Upper lobe of right lung (tissue), 1 donor: ENCODE measurements at places on chromosomes 3 and 15. TPM values are rescaled to one million over a fixed set of nuclear protein-coding genes. Genes with fewer than 3 reads are reported as not detected.
A peak's percentile ranks its signal among the peaks of the same experiment; 100 is the strongest.

- H3K4me1 ChIP-seq: no peaks in the 10 kb centered on the region
- H3K4me3 ChIP-seq: no peak overlapping the region
- H3K27me3 ChIP-seq: peaks cover 7% of the 10 kb centered on the region
- H3K36me3 ChIP-seq: no peaks in the 10 kb centered on the region
Measured at GRCh38 chr3:118810499-118811035, 224.1 kb downstream of the IGSF11 start.

GRCh38 chr15:93830221-93831080 is 400.9 kb upstream of the MCTP2 start:
- H3K36me3 ChIP-seq: no peaks in the 10 kb centered on the region
- H3K27me3 ChIP-seq: no peaks in the 10 kb centered on the region

DNA sequence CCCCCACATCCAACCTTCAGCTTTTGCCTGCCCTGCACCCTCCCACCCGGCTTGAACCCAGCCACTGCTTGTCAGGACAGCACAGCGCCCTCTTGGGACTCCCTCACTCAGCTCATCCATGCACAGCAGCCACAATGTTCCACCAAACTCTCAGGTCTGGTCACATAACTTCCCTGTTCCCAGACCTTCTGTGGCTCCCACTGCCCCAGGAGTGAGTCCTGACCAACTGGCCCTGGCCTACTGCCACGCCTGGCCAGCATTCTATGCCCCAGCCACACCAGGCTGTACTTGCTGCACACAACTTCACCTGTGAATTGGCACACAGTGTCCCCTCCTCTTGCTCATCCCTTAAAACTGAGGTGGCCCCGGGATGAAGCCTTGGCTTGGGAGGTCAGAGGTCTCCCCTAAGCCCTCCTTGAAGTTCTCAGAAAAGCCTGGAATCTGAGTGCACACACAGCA is 21.0 kb downstream of the PLXNB1 start:
- H3K4me3 ChIP-seq: no peak overlapping the region
- H3K4me1 ChIP-seq: no peaks in the 10 kb centered on the region
- peaks cover 72% of the 10 kb centered on the region for H3K36me3 ChIP-seq
- no peak overlapping the region for H3K27ac ChIP-seq
- DNase-seq: peak; percentile 44

GRCh38 chr3:155192957-155193746 is 100.3 kb downstream of the STRIT1 start:
- H3K4me3 ChIP-seq: no peak overlapping the region
- H3K4me1 ChIP-seq: no peaks in the 10 kb centered on the region
- H3K36me3 ChIP-seq: no peaks in the 10 kb centered on the region
- DNase-seq: no peak
- no peak overlapping the region for H3K27ac ChIP-seq

DNA sequence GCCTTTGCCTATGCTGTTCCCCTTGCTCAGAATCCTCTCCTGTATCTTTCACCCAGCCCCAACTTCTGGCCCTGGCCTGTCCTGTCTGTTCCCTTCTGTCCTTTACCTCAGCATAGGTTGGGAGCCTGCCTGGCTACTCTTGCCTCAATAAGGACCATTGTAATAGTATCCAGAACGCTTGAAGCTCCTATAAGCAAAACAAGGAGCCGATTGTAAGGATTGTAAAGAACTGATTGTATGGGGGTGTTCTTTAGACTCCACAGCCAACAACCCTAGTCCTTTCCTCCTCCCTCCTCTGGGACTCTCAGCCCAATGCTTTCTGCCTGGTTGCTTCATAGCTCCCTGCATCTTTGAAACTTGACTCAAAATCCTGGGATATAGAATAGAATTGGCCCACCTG is 18.7 kb upstream of the RAD54L2 start:
- no peak overlapping the region for H3K4me3 ChIP-seq
- H3K36me3 ChIP-seq: no peaks in the 10 kb centered on the region
- no peak overlapping the region for H3K27ac ChIP-seq
- no peaks in the 10 kb centered on the region for H3K4me1 ChIP-seq
- no peaks in the 10 kb centered on the region for H3K27me3 ChIP-seq

GRCh38 chr15:42499858-42500609 is 4.6 kb downstream of the SNAP23 start:
- no peak for DNase-seq
- no peaks in the 10 kb centered on the region for H3K36me3 ChIP-seq
- H3K4me1 ChIP-seq: peaks cover 62% of the 10 kb centered on the region
- H3K27ac ChIP-seq: peak overlapping the region; percentile 56
- H3K27me3 ChIP-seq: no peaks in the 10 kb centered on the region

- no peaks in the 10 kb centered on the region for H3K27me3 ChIP-seq
- H3K27ac ChIP-seq: no peak overlapping the region
- no peak for DNase-seq
- H3K4me3 ChIP-seq: no peak overlapping the region
- peaks cover 42% of the 10 kb centered on the region for H3K36me3 ChIP-seq
Measured at GRCh38 chr15:70089692-70089971, 8.1 kb downstream of the TLE3 start.

DNA sequence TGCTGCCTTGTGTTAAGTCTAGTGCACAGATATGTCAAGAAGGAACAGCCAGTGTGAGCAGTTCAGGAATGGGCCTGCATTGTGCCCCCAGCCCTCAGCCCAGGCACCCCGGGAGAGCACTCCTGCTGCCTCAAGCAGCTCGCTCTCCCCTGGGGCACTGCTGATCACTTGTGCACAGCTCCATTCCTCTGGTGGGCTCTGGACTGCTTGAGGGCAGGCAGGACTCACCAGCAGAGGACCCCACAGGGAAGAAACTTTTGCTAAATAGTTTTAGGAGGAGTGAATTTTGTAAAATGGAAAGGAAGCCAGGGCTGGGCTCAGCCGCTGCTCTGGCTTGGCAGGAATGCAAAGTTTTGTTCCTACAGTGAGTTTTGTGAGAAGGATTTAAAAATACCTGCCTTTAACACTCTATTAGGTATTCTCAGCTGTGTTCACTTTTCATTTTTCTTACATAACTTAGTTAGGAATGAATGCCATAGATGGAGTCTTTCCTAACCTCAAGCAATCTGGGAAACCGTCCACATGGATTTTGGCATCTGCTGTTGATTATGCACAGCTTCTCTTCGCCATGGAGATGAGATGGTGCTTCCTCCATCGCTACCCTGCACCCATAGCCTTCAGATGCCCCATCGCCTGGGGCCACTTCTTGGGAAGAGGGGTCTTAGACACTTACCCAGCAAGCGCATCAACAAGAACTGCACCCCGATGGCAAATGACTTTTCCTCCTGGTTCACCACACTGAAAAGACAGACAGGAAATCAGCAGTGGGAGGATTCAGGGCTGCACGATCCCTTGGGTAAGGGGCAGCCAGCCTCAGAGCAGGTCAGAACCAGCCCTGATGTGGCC is 42.3 kb upstream of the RAB6B start:
- peaks cover 4% of the 10 kb centered on the region for H3K4me1 ChIP-seq
- no peak overlapping the region for H3K4me3 ChIP-seq
- DNase-seq: no peak
- no peak overlapping the region for H3K27ac ChIP-seq
- no peaks in the 10 kb centered on the region for H3K36me3 ChIP-seq

TRIM71 gene
- 2.2 TPM for total RNA-seq

- no peak for DNase-seq
- no peaks in the 10 kb centered on the region for H3K27me3 ChIP-seq
- no peaks in the 10 kb centered on the region for H3K36me3 ChIP-seq
- H3K4me1 ChIP-seq: no peaks in the 10 kb centered on the region
- no peak overlapping the region for H3K27ac ChIP-seq
Measured at GRCh38 chr3:44128057-44128775, 113.5 kb upstream of the TOPAZ1 start.

GRCh38 chr3:43998836-43999727 is 242.6 kb upstream of the TOPAZ1 start:
- peaks cover 43% of the 10 kb centered on the region for H3K4me1 ChIP-seq
- H3K27ac ChIP-seq: no peak overlapping the region
- H3K4me3 ChIP-seq: peak overlapping the region; percentile 52
- peak; percentile 68 for DNase-seq

GRCh38 chr15:33882921-33883320 is 85.4 kb upstream of the CHRM5 start:
- no peak for DNase-seq
- H3K36me3 ChIP-seq: no peaks in the 10 kb centered on the region
- H3K4me1 ChIP-seq: no peaks in the 10 kb centered on the region
- no peak overlapping the region for H3K27ac ChIP-seq
- no peaks in the 10 kb centered on the region for H3K27me3 ChIP-seq
- no peak overlapping the region for H3K4me3 ChIP-seq

DNA sequence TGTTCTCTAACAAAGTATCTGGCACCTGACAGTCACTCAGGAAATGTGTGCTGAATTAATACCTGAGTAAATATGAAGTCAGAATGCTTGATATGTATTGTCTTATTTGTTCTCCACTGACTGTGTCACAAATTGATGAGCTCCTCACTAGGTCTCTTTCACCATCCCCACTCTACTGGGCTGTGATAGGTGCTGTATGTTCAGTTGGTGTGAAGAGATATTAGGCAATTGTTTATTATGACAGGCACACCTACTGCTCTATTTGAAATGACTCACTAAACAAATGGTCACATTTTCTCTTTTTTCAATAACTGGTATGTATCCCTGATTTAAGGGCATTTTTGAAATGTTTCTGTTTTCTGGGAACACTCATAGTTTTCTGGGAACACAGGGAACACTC is 25.2 kb upstream of the CCDC39 start:
- H3K4me1 ChIP-seq: no peaks in the 10 kb centered on the region
- no peak overlapping the region for H3K27ac ChIP-seq
- H3K27me3 ChIP-seq: no peaks in the 10 kb centered on the region
- H3K4me3 ChIP-seq: no peak overlapping the region
- no peak for DNase-seq

GRCh38 chr3:50229490-50229889 is 6.5 kb upstream of the GNAI2 start:
- H3K36me3 ChIP-seq: no peaks in the 10 kb centered on the region
- peak overlapping the region; percentile 32 for H3K27ac ChIP-seq
- H3K4me1 ChIP-seq: peaks cover 22% of the 10 kb centered on the region
- H3K27me3 ChIP-seq: no peaks in the 10 kb centered on the region

PRR20G gene
- not detected for total RNA-seq

DNA sequence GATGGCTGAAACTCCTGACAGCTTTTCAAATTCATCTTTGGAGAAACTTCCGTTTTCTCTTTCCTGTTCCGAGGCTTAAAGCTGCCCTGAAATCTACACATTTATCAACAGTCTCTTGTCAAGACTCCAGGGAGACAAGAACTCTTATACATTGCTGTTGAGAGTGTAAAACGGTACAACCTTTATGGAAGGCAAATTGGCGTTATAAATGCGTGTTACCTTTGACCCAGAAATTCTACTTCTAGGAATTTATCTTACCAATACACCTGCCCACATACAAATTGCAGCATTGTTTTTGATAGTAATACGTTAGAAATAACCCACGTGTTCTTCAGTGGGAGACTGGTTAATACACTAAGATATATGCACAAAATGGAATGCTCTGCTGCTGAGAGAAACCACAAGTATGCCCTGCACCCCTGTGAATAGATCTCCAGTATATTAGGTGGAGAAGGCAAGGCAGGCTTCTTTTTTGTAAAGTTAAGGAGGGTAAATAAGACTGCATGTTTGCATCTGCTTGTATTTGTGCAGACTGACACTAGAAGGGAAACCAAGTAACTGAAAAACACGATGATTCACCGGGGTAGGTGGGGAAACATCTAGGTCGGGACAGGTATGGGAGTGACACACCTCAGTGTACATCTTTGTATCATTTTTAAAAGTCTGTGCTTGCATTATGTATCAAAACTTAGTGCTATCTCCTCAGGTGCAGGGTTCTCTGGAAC is 97.5 kb downstream of the IGF1R start:
- no peaks in the 10 kb centered on the region for H3K36me3 ChIP-seq
- no peak overlapping the region for H3K4me3 ChIP-seq
- DNase-seq: no peak
- peaks cover 11% of the 10 kb centered on the region for H3K4me1 ChIP-seq
